ENCODE measurements at places on chromosomes 3 and 15.
A peak's percentile ranks its signal among the peaks of the same experiment; 100 is the strongest.

DNA sequence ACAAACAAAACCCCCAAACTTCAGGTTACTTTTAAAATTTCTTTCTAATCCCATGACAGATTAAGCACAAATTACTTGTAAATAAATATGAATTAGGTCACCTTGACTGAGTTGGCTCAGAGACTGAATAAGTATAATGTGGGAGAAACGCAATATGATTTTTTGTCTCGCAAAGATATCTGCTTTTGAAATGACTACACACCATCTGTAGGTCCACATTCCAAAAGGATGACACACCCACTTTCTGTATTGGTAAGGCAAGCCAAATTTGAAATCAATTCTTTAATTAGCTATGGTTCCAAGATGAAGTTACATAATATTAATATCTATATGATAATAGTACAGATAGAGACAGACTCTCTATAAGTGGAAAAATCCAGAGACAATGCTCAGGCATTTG lies 66.9 kb upstream of the CSPG5 start:
- no peak for DNase-seq

- DNase-seq: no peak
Observed at GRCh38 chr3:28252001-28252431, 10.6 kb downstream of the CMC1 start.

- DNase-seq: no peak
Observed at GRCh38 chr3:31312400-31312799, 220.3 kb upstream of the STT3B start.

- no peak for DNase-seq
Observed at GRCh38 chr15:76930831-76931396, 635 bp upstream of the RCN2 start.

DNA sequence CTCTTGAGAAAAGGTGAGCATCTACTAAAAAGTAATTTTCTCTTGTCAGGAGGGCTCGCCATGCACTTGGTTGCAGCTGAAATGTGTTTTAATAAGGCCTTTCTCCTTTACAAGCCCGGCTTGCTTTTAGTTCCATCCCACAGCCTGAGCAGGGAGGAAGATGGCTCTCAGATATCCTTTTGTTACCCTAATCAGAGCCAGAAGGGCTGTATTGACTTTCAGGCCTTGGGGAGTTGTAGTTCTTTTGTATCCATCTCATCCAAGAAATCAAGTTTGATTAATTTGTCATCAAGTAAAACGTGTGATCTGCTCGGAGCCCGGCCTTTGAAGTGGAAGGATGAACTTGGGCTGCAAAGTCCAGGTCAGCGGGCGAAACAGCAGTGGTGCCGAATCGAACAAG lies 52.9 kb downstream of the EIF4E3 start:
- no peak for DNase-seq

DNA sequence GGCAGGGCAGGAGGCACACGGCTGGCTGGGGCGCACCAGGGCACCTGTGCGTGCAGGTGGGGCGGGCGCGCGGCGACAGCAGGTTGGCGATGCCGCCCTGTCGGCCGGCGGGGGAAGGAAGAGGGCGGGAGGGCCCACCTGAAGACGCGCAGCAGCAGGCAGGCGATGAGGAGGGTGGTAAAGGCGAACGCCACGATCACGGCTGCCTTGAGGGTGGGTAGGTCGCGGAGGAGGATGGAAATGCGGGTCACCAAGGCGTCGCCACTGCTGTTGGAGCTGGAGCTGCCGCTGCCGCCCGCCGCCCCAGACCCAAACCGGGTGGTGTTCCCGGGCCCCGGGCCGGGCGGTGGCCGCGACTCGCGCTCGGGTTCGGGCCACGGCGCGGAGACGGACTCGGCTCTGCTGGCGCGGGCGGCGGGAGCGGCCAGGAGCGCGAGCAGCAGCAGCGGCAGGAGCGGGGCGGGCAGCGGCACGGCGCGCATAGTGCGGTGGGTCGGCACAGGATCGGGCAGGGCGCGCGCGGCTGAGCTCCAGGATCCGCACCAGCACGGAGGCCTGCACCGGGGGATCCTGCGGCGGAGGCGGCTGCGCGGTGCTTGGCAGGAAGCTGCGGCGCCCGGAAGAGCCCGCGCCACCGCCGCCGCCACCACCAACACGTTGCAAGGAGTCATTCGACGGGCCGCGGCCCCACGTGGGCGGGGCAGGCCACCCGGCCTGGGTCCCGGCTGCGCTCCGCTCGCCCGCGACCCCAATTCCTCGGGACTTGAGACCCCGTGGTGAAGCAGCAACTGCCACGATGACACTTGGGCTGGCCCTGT lies at the start of gene FAM174B:
Gene FAM174B (minus strand): TSS at position 598 of the 818 bp plus-strand sequence.
- DNase-seq: no peak

DNA sequence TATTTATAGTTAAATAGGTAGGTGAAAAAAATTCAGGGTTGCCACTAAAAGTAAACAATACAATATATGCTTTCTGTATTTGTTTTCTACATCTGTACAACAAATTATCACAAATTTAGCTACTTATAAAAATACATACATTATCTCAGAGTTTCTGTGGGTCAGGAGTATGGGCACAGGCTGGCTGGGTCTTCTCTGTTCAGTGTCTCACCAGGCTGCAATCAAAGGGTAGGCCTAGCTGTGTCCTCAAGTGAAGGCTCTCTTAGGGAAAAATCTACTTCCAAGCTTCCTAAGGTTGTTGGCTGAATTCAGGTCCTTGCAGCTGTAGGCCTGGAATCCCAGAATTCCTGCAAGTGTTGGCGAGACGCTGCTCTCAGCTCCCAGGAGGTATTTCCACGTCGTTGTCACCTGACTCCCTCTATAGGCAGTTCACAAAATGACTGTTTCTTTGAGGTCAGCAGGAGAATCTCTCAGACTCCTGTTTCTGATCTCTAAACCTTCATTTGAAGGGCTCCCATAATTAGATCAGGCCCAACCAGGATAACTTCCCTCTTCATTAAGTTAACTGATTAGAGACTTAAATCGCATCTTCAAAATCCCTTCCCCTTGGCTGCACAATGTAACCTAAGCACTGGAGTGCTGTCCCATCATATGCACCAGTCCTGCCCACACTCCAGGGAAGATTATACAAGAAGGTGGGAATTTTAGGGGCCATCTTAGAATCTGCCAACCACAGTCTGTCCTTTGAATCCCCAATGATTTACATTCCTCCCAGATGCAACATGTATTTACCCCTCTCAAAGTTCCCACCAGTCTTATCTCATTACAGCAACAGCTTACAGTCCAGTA lies 296.6 kb downstream of the SUCLG2 start:
- DNase-seq: no peak

DNA sequence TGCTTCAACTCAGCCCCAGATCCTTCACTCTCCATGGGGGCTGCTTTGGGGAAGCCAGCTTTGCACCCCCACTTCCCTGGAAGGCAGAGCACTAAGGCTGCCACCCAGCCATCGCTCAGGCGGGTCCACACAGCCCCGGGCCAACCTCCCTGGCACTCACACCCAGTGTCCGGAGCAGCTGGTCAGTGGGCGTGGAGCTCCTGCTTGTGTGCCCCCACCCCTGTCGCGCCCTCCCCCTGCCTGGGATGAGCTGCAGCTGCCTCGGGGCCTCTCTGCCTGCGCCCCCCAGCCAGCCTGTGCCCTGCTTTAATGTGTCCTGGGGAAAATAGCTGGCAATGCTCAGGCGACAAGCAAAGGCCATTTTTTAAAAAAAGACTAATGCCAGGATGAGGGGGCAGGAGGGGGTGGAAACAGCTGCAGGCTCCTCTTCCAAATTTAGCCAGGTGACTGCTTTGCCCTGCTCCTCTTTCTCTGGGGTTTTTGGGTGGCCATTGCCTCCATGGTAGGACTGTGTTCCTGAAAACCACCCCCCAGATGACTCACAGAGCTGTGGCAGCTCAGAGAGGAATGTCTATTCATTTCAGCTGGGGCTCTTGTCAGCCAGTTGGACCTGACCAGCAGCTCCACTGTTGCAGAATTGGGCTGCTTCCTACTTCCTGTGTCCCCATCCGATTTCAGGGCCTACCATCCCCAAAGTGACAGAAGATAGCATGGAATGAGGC lies 65.0 kb downstream of the CEMIP start:
- no peak for DNase-seq

DNA sequence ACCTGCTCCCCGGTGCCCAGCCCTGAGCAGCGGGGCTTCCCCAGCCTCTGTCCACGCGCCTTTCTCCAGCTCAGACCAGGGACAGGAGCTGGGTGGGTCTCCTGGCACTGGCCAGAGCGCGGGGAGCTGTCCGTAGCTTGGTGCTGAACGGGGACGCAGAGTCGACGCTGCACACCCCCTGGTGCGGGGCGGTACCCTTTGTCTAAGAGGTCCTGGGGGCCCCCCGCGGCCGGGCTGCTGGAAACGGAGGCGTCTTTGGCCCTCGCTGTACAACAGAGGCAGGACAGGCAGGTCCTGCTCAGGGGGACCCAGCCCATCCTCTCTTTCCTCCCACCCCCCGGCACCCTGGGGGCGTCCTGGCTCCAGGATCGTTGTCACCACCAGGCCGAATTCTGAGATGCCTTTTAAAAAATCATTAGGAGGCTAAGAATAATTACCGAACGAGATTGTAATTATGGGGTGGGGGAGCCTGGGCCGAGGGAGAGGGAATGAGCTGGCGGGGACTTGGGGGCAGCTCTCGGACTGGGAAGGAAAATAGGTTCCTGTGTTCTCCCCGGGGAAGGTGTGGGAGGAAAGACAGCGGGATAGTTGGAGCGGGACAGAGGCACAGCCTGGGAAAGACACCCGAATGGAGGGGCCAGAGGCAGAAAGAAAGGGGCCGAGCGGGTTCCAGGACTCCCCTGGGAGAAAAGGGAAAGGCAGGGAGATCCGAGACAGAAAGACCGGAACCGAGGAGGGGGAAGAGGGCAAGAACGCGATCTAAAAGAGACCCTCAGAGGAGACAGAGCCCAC lies 4.1 kb upstream of the SKOR1 start:
- DNase-seq: no peak

DNA sequence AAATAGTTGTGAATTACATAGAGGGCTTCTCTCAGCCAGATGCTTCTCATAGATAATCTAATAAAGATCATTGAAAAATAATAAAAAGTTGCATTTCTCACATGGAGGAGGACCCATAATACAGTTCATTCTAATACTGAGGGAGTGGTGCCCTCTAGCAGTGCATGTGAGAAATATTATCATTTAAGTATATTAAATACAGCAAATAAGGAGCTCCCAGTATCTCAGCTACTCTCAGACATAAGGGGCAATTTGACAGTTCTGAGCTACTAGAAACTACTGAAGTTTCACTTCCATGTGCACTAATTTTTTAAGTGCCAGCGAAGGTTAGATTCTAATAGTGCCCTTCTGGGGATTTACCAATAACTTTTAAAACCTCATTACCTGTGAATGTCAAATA lies 188.3 kb downstream of the IL5RA start:
- DNase-seq: no peak

DNA sequence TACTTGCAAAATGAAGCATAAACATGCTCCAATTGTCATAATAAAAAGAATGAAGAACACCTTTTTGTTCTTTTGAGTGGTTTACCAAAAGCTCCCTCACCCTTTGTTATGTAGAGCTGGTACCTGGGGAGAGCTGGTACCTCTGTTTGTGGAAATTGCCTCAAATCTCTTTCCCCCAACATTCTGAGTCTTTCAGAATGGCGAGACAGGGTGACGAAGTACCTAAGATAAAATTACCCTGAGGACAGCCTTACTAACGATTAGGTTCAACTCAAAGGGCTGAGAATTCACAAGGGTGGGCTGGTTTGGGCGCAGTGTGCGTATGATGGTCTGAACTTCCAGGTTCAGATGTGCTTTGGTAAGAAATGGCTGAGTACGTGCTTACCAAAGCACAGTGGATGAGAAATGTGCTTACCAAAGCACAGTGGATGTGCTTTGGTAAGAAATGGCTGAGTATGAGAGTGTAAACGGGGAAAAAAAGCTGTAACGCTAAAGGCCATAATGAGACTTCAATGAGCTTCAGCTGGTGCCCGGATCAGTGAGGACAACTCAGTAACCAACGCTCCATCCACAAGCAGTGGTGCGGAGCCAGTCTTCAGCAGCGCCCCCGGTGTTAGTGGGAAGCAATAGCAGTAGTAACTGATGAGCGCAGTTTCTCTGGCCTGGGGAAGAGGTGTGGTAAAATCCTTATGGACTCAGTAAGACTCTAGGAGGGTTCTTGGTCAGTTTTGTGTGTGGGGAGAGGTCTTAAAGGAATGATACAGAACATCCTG lies 72.3 kb upstream of the LRIG1 start:
- no peak for DNase-seq

- DNase-seq: no peak
Observed at GRCh38 chr3:52097851-52098507, 41.6 kb upstream of the DUSP7 start.

DNA sequence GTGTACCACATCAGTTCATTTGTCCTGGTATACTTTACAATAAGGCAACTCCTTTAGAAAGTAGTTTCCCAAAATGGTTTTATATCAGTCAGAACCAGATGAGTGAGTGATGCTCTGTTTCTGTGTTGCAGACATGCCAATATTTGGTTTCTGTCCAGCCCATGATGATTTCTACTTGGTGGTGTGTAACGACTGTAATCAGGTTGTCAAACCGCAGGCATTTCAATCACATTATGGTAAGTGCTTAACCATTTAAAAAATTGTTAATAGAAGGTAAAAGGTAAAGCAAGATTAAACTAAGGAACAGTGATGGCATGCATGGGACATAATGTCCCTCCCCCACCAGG lies 40.0 kb upstream of the SCAANT1 start:
- DNase-seq: no peak

DNA sequence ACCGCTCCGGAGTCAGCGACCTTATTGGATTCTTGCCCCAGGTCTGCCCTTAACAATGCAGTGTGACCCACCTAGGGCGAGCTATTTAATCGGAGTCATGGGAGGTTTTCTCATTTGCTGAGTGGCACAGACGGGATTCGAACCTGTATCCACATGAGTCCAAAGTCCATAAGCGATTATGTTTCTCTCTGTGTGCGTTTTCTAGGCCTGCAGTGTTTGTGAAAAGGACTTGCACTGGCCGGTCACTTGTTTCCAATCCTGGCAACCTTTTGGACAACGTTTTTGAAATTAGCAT lies 691 bp upstream of the HDGFL3 start:
- no peak for DNase-seq

DNA sequence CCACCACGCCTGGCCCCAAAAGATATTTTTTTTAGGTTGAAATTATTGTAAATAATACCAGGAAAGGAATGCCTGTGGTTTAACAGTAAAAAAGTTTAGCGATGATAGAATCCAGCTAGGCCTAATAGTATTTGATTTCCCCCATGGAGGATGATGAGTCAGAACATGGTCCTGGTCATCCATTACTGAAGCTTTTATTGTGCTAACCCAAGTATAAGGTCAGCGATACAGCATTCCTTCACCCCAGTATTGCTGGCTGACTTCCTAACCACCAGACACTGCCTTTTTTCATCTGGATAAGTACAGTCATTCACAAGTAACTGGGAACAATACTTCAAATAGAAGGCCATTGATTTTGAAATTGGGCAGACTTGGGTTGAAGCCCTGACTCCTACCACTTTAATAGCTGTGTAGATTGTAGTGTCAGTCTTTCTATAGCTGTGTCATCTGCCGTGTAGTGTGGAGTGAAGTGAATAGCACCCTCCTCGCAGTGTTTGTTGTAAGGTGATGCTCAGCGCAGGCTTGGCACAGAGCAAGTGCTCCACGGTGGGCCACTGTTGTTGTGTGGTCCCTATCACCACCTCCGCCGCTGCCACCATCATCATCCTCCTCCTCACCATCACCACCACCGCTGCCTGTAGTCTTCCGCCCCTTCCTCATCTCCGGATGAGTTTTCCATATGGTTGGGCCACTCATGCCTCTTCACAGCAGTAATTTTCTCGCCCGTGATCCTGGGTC lies 436.0 kb upstream of the TPM1 start:
- peak; percentile 99 for DNase-seq

GRCh38 chr15:79339588-79340314 lies 28.8 kb downstream of the TMED3 start:
- DNase-seq: peak; percentile 16

All from BJ (cell line).